H4 (cell line): ENCODE measurements at places on chromosomes 1 and 21. TPM values are rescaled to one million over a fixed set of nuclear protein-coding genes. Genes with fewer than 3 reads are reported as not detected.

Gene USP21
- 5.8 and 6.9 TPM in 2 replicates for total RNA-seq

Gene C4BPA
- total RNA-seq = 0.15 TPM in 1 of 2 replicates, not detected in the other

- peak; percentile 72 for DNase-seq
Observed at GRCh38 chr1:92922356-92923035, 38.8 kb downstream of the DIPK1A start.

- DNase-seq = no peak
Observed at GRCh38 chr1:46117810-46118494, 14.5 kb downstream of the PIK3R3 start.

- no peak for DNase-seq
Observed at GRCh38 chr1:14946011-14946359, 207.6 kb upstream of the TMEM51 start.

DNA sequence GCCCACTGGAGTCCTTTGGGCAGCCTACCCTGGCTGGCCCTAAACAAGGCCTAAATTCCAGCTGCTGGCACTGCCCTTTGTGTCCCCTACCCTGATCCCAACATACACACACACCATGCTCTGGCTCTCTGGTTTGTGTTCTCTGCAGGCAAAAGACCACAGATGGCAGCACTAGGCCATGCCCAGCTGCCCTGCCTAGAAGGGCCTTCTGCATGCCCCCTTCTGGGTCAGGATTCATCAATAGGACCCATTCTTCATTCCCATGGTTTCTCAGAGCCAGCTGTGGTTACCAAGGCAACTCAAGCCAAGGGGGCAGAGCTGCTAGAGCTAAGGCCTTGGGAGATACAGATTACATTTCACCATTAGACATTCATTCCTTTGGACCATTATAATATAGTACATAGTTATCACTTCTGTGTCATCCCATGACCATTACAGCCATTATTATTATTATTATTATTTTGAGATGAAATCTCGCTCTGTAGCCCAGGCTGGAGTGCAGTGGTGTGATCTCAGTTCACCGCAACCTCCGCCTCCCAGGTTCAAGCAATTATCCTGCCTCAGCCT is 17.5 kb downstream of the ASAP3 start:
- DNase-seq = no peak

Gene CELA3B
- total RNA-seq = not detected in 2 replicates

- peak; percentile 51 for DNase-seq
Observed at GRCh38 chr1:218345673-218346390, 696 bp downstream of the TGFB2 start.

DNA sequence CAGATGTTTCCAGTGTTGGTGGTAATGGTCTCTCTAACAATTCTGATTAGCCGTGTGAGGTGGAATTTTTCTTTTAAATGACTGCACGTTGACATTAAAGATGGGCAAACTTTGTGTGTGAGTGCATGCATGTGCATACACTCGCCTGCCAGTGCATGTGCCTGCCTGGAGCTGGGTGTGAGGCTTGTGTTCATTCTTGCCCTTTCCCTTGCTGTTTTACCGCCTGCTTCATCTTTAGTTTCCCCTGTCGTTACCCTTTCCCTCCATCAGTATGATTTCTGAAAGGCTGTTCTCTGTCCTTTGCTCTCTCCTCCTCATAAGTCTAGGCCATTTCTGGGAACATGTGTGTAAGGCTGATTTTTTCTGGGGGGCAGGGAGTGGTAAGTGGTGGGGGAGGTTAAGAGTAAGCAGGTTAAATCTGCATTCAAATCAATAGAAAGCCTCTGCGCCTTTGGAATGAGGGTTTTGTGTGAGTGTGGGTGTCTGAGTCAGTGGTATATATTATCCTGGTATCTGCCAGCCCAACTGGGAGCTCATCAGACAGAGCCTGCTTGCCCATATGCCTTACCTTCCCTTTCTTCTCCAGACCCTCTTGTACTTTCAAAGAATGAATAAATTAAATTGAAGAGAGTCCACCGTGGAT is 112.5 kb downstream of the PBX1 start:
- no peak for DNase-seq

DNA sequence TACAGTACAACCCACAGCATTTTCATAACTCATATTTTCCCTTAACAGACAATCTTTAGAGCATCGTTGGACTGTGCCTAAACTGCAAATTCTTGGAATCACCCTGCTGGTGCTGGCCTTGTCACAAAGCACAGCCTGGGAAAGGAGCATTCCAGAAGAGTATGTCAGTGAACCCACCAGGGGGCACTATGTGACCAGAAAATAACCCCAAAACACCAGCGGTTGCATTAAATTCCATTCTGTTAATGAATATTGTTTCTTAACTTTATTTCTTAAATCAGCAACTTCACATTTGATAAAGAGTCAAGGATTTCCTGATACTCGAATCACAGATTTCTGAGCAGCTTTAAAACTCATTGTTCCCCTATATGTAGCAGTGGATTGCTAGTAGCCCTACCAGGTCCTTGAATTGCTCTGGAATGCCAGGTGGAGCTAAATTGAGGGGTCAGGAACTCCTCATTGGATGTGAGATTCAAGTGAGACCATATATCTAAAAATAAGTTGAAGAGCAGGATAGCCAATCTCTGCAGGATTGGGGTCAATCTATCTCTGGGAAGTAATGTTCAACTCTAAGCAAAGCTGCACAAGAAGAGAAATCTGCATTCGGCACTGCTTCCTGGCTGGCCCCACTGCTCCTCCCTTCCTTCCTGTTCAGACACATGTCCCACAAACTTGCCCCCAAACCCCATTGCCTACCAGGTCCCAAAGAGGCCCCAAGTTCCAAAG is 12.7 kb upstream of the RAB4A start:
- peak; percentile 42 for DNase-seq

Gene CHI3L1
- total RNA-seq = not detected in 2 replicates

DNA sequence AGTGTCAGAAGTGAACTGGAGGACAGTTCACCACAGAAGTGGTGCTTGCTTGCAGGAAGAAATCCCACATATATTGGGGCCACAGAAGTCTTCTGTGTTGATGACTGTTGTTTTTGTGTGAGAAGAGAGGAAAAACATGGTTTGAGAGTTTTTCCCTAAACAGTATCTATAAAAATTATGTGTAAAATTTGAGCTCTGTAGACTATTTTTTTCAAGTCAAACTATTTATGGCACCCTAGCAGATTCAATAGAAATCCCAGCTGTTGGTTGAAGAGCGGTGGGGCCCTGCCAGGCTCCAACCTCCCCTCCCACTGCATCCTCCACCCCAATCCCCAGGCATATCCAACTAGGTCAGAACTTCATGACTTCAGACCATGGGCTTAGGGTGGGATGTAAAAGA is 61.6 kb downstream of the NTPCR start:
- DNase-seq = no peak

DNA sequence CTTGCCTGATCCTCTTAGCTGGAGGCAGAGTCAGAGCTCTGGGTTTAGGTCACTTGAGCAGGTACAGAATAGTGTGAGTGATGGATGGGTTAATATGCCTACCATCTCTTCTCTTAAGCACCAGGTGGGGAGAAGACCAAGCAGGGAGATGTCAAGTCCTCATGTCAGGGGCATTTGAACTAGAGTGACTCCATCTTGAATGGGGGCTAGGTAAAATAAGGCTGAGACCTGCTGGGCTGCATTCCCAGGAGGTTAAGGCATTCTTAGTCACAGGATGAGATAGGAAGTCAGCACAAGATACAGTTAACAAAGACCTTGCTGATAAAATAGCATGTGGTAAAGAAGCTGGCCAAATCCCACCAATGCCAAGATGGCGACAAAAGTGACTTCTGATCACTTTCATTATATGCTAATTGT is 77.4 kb upstream of the BTG3 start:
- DNase-seq = no peak

Gene LAMTOR2
- total RNA-seq = 66.7 and 84.8 TPM in 2 replicates

GRCh38 chr21:26842974-26843932 is 2.0 kb downstream of the ADAMTS1 start:
- DNase-seq = peak; percentile 97
